ENCODE measurements at places on chromosomes 13 and 19.

GRCh38 chr19:3821857-3822364 lies 35.7 kb upstream of the MATK start:
- peak; percentile 88 for DNase-seq

DNA sequence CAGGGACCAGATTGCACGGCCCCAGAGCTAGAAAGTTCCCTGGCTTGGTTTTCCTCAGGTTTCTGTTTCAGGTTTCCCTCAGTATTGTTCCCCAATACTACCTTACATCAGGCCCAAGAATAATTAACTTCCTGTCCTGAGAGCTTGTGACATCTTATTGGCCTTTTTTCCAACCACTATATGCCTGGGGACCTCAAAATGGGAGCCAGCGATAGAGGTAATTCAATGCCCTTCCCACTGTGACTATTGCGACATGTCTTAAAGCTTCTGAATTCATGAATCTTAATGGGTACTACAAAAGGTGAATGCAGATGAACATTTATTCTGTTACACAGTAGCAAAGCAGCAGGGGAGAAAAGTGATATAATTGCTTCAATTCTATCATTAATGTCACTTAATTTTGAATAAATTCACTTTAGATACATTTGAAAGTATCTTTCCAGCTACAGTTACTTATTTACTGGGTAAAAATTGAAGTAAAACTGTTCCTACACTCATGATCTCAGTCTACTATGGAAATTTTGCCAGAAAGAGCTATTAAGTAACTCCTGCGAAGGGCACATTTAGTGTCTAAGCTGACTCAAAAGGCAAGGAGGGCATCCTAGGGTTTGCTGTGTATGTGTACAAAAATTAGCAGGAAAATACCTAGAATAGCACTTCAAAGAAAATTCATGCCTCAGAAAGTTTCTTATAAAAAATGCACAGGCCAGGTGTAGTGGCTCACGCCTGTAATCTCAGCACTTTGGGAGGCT lies 4.1 kb downstream of the CRYL1 start:
- DNase-seq = no peak

DNA sequence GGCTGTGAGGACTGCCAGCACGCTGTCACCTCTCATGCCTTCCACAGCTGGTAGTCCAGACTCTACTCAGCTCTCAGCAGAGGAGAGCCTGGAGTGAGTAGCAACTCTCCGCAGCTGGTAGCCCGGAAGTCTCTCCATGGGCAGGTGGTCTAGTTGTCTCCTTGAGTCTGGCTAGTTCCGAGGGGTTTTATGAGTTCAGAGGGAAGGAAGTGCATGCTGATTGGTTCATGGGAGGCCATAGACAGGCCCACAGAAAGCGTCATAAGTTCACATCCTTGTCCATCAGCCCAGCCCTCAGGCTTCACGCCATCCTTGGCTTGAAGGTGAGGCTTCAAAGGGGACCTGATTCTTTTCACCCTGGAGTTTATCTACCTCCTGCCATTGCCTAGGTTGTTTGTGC lies 2662.4 kb upstream of the PCDH20 start:
- DNase-seq = no peak

DNA sequence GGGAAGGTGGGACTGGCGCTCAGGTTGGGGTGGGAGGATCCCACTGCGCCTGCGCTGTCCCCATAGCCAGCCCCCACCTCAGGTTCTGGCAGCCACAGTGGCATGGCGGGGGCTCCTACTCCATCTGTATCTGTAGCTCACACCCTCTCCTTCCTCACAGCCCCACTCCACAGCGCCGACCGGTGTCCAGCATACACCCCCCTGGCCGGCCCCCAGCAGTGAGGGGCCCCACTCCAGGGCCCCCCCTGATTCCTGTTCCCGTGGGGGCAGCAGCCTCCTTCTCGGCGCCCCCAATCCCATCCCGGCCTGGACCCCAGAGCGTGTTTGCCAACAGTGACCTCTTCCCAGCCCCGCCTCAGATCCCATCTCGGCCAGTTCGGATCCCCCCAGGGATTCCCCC lies 6.0 kb downstream of the TMED1 start:
- no peak for DNase-seq

DNA sequence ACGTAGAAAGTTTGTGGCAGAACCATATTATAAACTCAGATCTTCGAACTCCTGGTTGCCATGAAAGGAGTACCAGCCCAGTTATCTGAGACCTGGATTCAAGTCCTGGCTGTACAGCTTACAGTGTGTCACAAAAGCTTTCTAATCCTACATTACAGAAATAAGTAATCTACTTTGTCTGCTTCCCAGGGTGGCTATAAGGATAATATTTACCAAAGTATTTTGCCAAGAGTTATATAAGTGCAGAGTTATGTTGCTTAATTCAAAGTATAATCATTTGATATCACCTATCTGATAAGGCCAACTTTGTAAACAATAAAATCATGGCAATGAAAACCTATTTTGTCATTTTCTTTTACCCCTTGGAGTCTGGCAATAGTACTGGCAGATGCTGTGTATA lies 381.6 kb downstream of the NDFIP2 start:
- no peak for DNase-seq

GRCh38 chr19:49555600-49556411 lies 24.6 kb downstream of the NOSIP start:
- peak; percentile 75 for DNase-seq

GRCh38 chr19:45523642-45524256 lies 16.5 kb downstream of the VASP start:
- peak; percentile 51 for DNase-seq

GRCh38 chr19:1516395-1516753 lies 3.6 kb upstream of the ADAMTSL5 start:
- DNase-seq = no peak

- DNase-seq = no peak
Measured at GRCh38 chr13:79992111-79992510, 348.8 kb downstream of the SPRY2 start.

- DNase-seq = no peak
Measured at GRCh38 chr19:43636121-43636683, 3.4 kb downstream of the CADM4 start.

DNA sequence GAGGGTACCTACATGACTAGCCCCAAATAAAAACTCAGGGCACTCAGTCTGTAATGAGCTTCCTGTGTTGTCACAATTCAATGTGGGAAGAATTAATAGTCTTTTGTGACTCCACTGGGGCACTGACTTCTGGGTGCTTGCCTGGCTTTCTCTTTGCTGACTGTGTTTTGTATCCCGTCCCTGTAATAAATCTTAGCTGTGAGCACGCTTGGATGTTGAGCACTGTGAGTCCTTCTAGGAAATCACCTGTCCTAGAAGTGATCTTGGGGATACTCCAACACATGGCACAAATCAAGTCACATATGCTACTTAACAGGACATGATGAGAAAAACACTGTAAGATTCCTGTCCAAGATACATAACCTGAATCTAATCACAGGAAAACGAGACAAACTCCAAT lies 83.0 kb downstream of the USP12 start:
- DNase-seq = no peak

DNA sequence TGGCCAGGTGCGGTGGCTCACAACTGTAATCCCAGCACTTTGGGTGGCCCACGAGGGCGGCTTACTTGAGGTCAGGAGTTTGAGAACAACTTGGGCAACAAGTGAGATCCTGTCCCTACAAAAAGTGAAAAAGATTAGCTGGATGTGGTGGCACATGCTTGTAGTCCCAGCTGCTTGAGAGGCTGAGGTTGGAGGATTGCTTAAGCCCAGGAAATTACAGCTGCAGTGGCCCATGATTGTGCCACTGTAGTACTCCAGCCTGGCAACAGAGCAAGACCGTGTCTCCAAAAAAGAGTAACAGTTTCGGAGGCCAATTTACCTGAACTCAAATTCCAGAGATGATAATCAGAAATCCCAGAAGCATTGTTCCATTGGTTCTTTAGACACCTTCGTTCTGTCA lies 4.4 kb downstream of the ZNF473 start:
- DNase-seq = no peak

All from stimulated activated CD4-positive, alpha-beta T cell treated with anti-CD3 and anti-CD28 coated beads, Interleukin-12 subunit alpha, Interleukin-12 subunit beta, amount 100 ng/mL, for 4 hours (primary cell).